ENCODE measurements at places on chromosomes 7 and 10. TPM values are rescaled to one million over a fixed set of nuclear protein-coding genes. Genes with fewer than 3 reads are reported as not detected.

DNA sequence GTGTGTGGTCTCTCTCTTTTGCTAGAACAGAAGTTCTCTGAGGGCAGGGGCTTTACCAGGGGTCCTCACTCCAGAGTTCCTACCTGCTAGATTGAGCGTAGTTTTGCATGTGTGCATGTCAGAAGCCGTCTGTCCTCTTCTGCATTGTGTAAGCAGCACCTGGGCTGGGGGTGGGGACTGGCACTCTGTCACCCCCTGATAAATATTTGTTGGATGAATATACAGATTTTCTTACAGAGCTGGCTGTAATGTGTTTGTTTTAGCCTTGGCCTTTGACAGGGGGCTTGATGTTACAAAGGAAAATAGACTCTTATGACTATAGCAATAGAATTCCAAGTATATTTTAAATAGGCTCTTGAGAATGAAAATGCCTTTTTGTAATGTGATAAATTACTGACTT, 46.6 kb downstream of the WDR37 start:
- DNase-seq = no peak

TMEM270 gene
- not detected for polyA plus RNA-seq

HMX2 gene
- not detected for polyA plus RNA-seq

PTER gene
- polyA plus RNA-seq = 10.1 TPM

GRCh38 chr10:92846854-92847201, 1.5 kb upstream of the EXOC6 start:
- no peak for DNase-seq

GRCh38 chr7:105354383-105354782, 34.3 kb downstream of the SRPK2 start:
- DNase-seq = peak; percentile 2
